ENCODE measurements at places on chromosomes 12 and 14. TPM values are rescaled to one million over a fixed set of nuclear protein-coding genes. Genes with fewer than 3 reads are reported as not detected.

The ANAPC5 gene
- total RNA-seq = 113 TPM

The ADSS1 gene
- 5.3 TPM for total RNA-seq

The CDCA4 gene
- total RNA-seq = 8.3 TPM

The TPH2 gene
- not detected for total RNA-seq

The RFLNA gene
- 0.28 TPM for total RNA-seq

The GCH1 gene
- 12.4 TPM for total RNA-seq

The BATF gene
- not detected for total RNA-seq

Measured in smooth muscle cell of bladder (primary cell).